Placental epithelial cell (primary cell): ENCODE measurements at places on chromosomes 7 and 10. TPM values are rescaled to one million over a fixed set of nuclear protein-coding genes. Genes with fewer than 3 reads are reported as not detected.

The BUB3 gene
- total RNA-seq: 126 and 163 TPM in 2 replicates

The KLF14 gene
- total RNA-seq: under 0.01 TPM in 1 of 2 replicates, not detected in the other

The RAB18 gene
- total RNA-seq: 44.4 and 52.2 TPM in 2 replicates

The EBF3 gene
- total RNA-seq: 3.0 and 5.1 TPM in 2 replicates

The C10orf67 gene
- 0.33 TPM in 1 of 2 replicates, not detected in the other for total RNA-seq

The LSM8 gene
- 20.3 and 23.9 TPM in 2 replicates for total RNA-seq

The CPVL gene
- 11.4 and 15.4 TPM in 2 replicates for total RNA-seq
